ENCODE measurements at places on chromosomes 5 and 9.

- DNase-seq, result no peak
Measured at GRCh38 chr9:130670644-130671043, 6.2 kb downstream of the PRDM12 start.

GRCh38 chr5:107486489-107486888 lies 184.2 kb downstream of the EFNA5 start:
- no peak for DNase-seq

- DNase-seq, result no peak
Measured at GRCh38 chr5:150158170-150158949, 2.7 kb upstream of the PDGFRB start.

- DNase-seq, result no peak
Measured at GRCh38 chr5:89435347-89435746, 552.4 kb upstream of the MEF2C start.
